ENCODE measurements at places on chromosomes 4 and X. TPM values are rescaled to one million over a fixed set of nuclear protein-coding genes. Genes with fewer than 3 reads are reported as not detected.

CLIC2 gene
- total RNA-seq = 32.8 TPM

MAGEH1 gene
- 26.3 TPM for total RNA-seq

IL2 gene
- not detected for total RNA-seq

LEF1 gene
- 5.1 TPM for total RNA-seq

C4orf46 gene
- total RNA-seq = 5.1 TPM

CSAG2 gene
- total RNA-seq = not detected

N4BP2 gene
- 8.1 TPM for total RNA-seq

WDR17 gene
- 1.8 TPM for total RNA-seq

CTBP1 gene
- total RNA-seq = 104 TPM

FGF2 gene
- 35.5 TPM for total RNA-seq

TCP11X2 gene
- total RNA-seq = not detected

C4orf17 gene
- total RNA-seq = not detected

PABPC1L2B gene
- not detected for total RNA-seq

FRG2 gene
- total RNA-seq = not detected

MED14 gene
- total RNA-seq = 32.6 TPM

All from subcutaneous adipose tissue (tissue), 4 donors.